ENCODE measurements at places on chromosomes 5 and 9.

DNA sequence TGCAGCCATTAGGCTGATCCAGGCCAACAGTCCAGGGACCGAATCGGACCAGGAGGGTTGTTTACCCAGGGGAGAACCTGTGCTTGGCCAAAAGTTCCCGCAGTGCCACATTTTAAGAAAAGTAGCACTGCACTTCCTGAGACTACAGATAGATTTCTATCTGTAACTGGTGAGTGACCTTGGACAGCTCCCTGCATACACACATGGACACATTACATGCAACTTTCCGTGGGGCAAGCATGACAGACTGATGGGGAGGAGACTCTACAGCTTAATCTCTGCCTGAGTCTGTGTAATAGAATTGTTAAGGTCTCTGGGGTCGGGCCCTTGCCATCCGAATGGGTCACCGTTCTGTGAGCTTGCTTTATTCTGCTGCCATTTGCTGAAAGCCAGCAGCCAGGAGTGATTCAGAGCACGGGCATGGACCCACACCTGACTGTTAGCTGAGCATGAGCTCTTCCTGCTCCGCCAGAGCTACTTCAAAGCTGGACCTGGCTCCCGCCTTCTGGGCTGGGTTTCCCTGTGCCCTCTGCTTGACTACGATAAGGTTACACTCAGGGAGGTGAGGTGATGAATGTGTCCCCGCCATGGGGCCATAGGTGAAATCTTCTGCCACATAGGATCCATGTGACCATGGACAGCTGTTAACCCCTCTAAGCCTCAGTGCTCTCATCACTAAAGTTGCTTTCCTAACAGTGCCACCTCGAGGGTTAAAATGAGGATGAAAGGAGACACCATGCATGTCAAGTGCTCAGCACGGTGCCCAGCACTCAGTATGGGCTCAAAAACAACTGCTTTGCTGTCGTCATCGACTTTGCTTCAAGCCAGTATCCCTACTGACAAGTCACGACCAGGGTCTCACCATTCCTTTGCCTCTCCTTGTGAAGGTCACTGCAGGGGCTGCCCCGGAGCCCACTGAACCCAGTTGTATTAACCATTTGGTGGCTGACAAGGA is 200.0 kb downstream of the MELK start:
- peak; percentile 23 for DNase-seq

GRCh38 chr5:54534191-54535004 is 16.8 kb downstream of the SNX18 start:
- no peak for DNase-seq

DNA sequence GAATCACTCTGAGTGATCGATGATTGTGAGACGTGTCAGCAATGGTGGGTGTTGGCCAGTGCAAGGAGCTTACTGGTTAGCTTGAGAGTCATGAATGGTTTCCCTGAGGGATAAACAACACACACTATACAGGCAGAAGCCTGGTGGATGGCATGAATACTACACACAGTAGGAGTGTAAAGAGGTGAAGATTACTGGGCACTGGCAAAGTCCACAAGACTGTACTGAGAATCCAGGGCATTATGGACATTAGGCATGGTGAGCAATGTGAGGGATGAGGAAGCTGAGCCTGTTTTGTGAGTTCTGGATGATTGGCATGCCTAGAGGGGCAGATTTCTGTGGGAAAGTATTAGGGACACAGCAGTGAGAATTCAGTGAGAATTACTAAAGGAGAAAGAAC is 71.3 kb downstream of the KDM4C start:
- DNase-seq: no peak

- DNase-seq: no peak
Observed at GRCh38 chr9:121107029-121107428, 32.3 kb downstream of the CNTRL start.

- DNase-seq: peak; percentile 38
Observed at GRCh38 chr9:18253950-18254349, 220.0 kb upstream of the ADAMTSL1 start.

GRCh38 chr5:119470105-119470763 is 17.9 kb downstream of the HSD17B4 start:
- DNase-seq: no peak

GRCh38 chr5:15833365-15833764 is 333.4 kb downstream of the FBXL7 start:
- DNase-seq: no peak

DNA sequence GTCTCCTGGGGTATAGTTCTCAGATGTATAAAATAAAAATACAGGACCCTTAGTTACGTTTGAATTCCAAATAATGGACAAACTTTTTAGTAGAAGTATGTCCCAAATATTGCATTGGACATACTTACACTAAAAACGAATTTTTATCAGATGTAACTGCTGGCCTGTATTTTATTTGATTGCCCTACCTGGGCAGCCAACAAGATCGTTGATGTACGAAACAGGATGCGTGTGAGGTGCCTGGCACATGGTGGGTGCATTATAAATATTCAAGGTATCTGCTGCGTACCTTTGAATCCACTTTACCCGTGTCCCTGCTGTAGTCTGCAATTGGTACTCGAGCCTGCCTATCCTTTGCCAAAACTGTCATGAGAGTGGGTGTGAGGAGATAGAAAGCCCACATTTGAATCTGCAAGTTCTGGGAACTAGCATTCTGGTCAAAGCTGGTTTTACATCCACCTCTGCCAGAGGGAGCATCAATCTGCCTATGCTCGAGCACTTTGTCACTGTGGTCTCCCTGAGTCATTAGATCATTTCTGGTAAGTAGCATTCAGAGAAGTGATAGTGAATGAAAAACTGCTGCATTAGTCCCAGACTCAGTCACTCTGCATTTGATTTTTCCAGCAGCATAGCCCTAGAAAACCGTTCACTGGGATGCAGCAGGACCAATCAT is 133.7 kb upstream of the IQGAP2 start:
- peak; percentile 2 for DNase-seq

DNA sequence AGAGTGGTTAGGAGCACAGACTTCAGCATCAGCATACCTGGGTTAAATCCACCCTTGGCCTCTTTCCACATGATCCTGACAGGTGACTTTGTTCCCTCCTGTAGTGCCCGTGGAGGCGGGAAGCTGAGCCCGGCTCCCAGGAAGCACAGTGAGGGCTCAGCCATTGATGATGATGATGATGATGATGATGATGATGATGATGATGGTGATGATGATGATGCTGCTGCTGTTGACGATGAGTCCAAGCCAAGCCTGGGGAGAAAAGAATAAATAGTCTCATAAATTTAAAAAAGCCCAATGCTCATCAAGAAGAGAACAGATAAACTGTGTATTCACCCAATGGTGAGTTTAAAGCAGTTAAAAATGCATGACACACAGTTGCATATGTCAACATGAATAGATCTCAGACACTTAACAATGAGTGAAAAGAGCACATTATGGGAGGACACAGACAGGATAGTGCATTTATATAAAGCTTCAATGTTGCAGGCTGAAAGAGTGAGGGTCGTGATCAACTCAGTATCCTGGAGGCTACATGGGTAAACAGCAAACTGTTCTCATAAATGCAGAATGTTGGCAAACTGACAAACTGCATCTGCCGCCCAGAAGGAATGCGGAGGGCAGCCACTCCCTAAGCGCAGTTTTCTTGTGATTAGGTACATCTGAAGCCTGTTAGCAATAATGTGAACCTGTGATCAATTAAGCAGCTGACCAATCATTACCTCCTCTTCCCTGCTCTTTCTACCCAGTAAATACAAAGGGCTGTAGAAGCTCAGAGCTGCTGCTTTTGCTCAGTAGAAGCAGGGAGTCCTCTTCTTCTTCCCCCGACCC is 11.7 kb upstream of the CFAP157 start:
- peak; percentile 48 for DNase-seq

DNA sequence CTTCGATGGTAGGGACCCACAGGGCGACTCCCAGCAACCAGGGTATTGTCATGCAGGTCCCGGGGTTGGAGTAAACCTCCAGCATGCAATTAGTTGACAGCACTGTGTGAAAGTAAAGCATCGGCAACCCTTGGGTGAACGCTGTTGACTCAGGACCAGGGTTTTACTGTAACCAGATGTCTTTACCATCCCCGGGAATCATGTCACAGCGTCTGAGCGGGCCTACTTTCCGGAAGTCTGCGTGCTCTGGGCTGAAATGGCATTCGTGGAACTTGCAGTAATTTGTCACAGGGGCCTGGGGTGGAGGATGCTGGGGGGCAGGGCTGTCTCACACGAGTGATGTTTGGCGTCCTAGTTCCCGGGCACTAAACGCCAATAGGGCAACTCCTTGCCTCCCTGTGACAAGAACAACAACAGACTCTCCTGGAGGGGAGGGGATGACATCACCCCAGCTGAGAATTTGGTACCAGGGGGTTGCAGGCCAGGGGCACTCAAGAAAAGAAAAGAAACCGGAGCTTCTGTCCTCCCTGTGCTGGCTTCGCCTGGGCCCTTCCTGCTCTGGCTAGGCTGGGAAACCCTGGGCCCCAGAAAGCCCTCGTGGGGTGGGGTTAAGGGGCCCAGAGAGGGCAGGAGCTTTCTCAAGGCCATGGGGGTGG is 10.1 kb upstream of the UBAC1 start:
- peak; percentile 66 for DNase-seq
